ENCODE measurements at places on chromosomes 3 and 15. TPM values are rescaled to one million over a fixed set of nuclear protein-coding genes. Genes with fewer than 3 reads are reported as not detected.

The GAP43 gene
- not detected for total RNA-seq

The GASK1A gene
- not detected for total RNA-seq

The SLC9A9 gene
- not detected for total RNA-seq

The SLC28A1 gene
- not detected for total RNA-seq

The WDR93 gene
- 0.18 TPM for total RNA-seq

The PLXNA1 gene
- 80.6 TPM for total RNA-seq

The GOLGA8R gene
- total RNA-seq: 0.80 TPM

The NOX5 gene
- 0.26 TPM for total RNA-seq

The CLEC3B gene
- not detected for total RNA-seq

The LDHAL6B gene
- not detected for total RNA-seq

The COPS2 gene
- 69.4 TPM for total RNA-seq

The GOLGA8S gene
- total RNA-seq: 0.15 TPM

The RARRES1 gene
- total RNA-seq: 1.3 TPM
